ENCODE measurements at places on chromosomes 11 and 22.

DNA sequence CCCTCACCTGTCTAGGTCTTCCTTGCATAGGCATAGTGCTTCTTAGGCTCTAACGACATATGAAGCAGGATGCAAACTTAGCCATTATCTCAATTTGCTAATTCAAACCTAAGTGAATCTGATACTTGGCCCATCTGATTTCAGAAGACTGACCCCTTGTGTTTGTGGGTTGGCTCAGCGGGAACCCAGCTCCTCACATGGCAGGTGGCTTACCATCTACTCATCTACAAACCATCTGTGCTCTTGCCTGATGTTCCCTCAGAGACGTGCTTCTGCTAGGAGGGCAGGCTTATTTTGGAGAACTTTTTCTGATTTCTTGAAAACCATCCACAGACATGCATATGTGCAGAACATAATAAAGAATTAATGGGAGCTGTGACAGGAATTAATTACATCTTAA lies 15.2 kb downstream of the ELMOD1 start:
- DNase-seq: no peak

- DNase-seq: no peak
Measured at GRCh38 chr11:43632181-43632580, 48.4 kb upstream of the HSD17B12 start.

DNA sequence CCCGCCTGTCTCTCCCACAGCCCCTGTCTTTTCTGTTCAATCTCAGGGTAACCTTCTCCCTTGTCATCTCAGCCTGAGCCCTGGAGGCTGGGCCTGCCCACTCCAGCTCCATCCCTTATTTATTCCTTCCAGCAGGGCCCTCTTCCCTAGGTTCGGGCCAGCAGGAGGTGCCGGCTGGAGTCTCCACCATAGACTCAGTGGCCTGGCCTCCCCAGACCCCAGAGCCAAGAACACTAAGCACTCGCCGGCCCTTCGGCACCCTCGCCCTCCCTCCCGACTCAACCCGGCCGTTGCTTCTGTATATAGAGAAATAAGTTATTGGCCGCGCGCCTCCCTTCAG lies 1.4 kb upstream of the RAB1B start:
- DNase-seq: no peak

DNA sequence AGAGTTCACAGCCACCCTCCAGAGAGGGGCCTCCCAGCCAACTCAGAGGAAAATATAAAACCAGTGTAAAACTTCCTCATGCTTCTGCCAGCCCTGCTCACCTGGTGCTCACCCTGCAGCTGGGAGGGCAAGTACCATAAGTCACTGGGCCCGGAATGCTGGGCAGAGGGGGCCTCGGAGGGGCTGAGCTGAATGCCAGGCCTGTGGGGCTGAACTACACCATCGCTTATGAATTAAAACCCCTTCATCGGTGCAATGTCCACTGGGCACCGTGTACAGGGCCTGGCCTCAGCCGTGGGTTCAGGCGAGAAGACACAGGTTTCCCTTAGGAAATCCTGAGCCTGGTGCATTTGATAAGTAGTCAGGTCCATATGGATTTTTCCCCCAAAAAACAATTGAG lies 828.6 kb downstream of the TBC1D22A start:
- no peak for DNase-seq

GRCh38 chr22:49826603-49827270 lies 936 bp downstream of the BRD1 start:
- no peak for DNase-seq

DNA sequence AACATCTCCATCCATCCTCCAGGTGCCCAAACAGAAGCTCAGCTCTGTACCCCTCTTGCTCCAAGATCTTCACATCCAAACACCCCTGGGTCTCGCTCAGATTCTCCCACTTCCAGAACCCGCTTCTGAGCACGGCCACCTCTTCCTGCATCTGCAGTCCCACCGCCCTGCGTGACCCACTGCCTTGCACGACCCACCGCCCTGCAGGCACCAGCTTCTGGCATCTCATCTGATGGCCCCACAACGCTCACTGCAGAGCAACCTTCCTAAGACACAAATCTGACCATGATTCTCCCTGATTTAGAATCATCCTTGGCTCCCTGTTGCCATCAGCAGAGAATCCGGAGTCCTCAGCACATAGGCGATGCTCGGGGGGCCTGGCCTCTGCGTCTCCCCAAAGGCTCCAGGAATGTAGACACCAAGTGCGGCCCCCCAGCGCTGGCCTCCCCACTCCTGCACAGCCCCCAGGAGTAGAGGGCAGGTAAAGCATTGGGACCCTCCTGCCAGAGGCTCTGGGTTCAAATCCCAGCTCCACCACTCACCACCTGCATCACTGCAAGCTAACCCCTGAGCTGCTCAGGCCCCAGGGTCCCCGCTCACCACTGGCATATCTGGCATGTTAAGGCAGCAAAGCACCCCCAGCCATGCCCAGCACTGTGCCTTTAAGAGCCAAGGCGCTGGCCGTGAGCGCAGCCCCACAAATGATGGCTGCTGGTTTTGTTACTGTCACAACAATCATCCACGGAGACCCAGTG lies 459.3 kb downstream of the BRD1 start:
- no peak for DNase-seq

DNA sequence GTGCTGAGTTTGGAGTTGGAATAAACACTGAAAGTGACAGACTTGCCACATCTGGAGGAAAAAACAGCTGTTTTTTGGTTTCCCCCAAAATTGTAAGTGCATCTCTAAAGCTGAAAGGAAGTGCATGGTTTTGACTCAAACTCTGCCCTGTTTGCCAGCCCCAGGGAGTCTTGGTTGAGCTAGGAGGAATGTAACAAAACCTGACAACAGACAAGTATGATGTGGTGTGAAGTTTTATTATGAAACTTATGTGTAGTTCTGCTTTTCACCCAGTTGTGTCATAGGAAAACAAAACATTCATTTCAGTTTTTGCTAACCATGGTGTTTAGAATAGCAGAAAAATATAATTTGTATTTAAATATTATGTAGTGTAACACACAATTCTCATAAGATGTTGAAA lies 31.7 kb upstream of the PDE3B start:
- DNase-seq: no peak

DNA sequence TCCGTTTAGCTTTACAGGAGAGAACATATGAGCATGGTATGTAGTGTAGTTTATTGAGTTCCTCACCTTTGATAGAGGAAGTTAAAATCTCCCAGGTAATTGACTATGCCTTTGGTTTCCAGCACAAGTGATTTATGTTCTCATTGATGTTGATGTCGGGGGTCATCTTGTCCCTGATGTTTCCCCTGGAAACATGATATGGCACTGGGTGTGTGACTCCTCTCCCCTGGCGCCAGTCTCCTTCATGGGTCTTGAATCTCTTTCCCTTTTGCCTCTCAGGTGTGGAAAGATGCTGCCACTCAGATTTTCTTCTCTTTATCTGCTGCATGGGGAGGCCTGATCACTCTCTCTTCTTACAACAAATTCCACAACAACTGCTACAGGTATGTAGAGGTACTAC lies 28.3 kb downstream of the SLC6A5 start:
- DNase-seq: no peak

DNA sequence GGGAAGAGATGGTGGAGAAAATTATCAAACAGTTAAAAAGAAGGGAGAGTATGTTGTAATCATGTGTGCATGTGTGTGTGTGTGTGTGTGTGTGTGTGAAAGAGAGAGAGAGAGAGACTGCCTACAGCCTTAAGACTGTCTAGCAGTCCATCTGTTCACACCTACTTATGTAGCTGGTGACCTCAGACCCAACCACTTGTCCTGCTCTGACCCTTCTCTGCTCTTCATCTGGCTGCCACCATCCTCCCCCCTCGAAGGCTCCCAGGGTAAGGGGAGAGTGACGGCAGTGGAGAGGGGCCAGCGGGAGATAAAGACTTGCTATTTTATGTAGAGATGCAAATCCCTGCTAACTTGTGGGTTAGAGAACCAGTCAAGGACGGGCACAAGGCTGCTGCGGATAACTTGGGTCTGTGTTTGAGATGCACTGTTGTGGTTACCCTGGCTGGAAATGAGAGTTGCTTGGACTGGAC lies 24.9 kb upstream of the GRAMD1B start:
- no peak for DNase-seq

DNA sequence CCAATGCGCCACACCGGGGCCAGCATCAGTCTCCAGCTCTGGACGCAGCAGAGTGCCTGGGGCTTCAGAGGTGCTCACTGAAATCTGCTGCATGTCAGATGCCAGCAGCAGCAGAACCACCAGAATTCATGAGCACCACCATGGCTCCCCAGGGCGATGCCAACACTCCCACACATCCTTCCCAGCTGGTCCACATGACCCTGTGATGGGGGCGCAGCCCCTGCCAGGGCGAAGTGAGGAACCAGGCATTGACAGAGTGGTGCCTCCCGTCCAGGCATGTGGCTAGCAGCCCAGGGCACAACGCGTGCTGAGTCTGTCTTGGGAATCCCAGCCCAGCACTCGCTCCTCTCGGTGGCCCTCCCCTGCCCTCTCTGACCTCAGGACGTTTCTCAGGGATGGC lies 80.4 kb downstream of the DHCR7 start:
- DNase-seq: no peak

- DNase-seq: no peak
Measured at GRCh38 chr11:28110821-28111200, 2.6 kb downstream of the METTL15 start.

DNA sequence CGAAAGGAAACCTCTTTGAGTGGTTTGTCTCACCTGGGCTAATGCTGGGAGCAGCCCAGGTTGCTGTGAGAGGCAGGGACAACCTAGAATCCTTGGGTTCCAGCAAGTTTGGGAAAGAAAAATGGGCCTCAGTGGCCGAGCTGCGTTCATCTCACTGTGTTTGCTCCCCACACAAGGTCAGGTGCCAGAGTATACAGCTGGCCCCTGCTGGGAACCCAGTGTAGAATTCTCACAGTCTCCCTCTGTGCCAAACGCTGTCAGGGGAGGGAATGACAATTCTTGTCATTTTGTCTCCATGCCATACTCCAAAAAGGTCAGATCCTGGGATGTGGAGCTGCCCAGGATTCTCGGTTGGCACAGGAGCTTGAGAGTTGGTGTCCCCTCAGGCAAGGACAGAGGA lies 4.3 kb downstream of the DGKZ start:
- no peak for DNase-seq

- no peak for DNase-seq
Measured at GRCh38 chr11:125036933-125037332, 26.2 kb upstream of the SLC37A2 start.

- DNase-seq: no peak
Measured at GRCh38 chr11:11476971-11477645, 124.1 kb upstream of the CSNK2A3 start.

DNA sequence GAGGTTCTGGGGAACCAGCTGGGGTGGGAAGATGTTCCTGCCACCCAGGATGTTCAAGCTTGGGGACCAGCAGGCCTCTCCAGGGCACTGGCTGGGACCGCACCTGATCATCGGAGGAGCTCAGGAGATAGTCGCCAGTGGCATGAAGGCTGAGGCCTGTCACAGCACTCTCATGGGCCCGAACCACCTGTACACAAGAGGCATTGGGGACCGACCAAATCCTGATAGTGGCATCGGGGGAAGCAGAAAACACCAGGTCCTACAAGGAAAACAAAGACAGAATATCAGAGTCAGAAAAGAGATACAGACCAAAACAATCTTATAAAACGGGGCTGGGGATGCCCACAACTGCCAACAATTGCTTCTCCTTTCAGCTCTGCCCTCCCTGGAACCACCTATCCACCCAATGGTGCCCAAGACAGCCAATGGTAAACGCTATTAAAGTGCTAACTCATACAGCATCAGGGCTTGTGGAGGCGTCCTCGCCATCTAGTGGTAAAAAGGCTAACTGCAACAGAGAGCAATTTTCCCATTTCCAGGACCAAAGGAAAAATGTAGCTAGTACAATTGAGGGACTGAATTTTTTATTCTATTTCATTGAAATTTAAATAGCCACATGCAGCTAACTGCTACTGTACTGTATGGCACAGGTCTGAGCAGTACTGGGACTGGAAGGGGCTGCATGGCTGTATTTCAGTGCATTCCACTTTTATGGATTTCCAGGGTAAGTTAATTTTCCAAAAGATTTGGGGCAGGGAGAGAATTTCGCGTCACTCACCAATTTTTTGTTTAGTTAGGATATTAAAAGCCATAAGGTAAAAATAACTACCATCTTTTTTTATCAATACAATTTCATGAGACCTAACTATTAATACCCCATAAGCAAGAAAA lies 7.1 kb downstream of the PRPF19 start:
- no peak for DNase-seq

- peak; percentile 64 for DNase-seq
Measured at GRCh38 chr22:22721681-22722354, 77.4 kb downstream of the GGTLC2 start.

DNA sequence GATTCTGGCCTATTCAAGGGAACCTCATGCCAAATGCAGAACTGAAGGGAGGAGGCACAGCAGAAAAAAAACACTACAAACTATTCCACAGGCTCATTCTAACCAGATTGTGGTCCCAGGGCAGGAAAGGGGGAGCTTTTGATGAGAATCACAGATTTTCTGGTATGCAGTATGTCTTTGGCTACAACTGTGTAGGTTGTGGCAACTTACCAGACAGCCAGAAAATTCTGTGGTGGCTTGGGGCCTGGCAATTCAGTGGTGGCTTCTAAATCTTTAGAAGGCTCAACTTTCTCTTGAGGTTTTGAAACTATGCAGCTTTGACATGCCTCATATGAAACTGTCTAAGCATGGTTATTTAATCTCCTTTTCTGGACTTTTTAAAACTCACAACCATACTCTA lies 850.8 kb upstream of the CCDC90B start:
- DNase-seq: no peak

- no peak for DNase-seq
Measured at GRCh38 chr22:38267086-38267485, 5.7 kb downstream of the TMEM184B start.

DNA sequence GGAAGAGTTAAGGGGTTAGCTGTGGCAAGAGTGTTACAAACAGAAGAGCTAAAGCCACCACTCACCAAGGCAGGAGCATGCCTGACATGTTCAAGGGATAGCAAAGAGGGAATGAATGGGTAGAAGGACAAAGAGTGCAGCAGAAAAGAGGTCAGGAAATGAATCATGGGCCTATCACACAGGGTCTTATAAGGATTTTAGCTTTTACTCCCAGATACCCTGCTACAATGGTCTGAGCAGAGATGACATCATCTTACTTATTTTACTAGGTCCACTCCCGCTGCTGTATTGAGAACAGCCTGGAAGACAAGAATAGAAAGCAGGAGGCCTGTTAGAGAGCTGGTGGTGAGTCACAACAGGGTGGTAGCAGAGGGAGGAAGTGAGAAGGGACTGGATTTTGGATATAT lies 9.8 kb downstream of the TRAF6 start:
- DNase-seq: no peak

DNA sequence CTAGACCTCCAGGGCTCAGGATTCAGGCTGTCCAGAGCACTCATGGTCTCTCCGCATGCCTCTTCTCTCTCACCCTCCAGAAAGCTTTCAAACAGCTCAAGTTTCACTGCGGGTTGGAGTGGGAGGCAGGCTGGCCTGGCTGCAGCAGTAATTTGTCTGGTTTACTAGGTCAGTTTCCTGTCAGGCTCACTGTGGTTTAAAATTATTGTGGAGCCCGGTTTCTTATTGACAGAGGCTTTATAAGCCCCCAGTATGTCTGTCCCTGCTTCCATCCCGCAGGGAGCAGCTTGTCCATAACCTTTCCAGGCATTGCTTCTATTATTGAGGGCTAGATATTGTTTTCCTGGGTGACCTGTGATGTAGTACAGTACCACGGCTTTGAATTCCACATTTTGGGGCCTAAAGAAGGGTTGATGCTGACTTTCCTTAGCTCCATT lies 235.3 kb upstream of the SORL1-AS1 start:
- DNase-seq: no peak

All from stimulated activated CD4-positive, alpha-beta T cell treated with anti-CD3 and anti-CD28 coated beads, Interleukin-15, amount 100 ng/mL, for 48 hours (primary cell).